ENCODE measurements at places on chromosomes 4 and X.

DNA sequence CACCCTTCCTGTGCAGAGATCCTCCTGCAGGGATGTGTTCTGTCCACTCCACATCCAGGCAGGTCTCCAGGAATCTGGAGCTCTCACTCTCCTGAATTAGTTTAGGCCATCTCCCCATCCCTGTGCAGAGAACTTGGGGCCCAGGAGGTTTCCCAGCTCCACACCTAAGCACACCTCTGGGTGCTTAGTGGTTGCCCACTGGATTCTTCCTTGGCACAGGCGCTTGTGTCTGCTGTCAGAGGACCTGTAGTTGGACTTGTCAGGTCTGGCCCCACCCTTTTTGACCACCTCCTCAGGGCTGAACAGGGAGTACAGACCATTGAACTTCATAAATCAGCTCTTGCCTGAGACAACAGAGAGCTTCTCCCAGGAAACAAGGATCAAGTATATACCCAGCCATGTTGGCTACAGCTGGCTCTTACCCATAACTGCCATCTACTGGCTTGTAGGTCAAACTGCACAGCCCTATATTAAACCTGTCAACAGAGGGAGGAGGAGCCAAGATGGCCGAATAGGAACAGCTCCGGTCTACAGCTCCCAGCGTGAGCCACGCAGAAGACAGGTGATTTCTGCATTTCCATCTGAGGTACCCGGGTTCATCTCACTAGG lies 275.5 kb downstream of the PPARGC1A start:
- no peak for DNase-seq

DNA sequence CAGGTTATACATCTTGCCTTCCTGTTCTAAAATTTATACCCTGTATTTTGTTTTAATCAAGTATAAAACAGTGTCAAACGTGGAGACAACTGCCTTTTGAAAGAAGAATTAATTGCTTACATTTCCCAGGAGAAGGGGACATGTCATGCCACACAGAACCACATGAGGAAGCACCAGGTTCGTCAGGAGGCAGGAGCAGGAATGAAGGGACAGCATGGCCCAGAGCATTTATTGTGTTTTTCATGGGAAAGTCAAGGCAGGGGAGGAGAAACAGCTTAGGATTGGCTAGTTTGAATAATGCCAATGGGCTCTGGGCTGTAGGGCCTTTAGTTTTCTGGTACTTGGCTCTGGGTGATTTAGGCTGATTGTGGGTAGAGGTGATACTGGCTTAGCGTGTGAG lies 203.7 kb downstream of the CFAP299 start:
- DNase-seq, result no peak

GRCh38 chr4:14087921-14088320 lies 460.4 kb upstream of the BOD1L1 start:
- no peak for DNase-seq

GRCh38 chr4:172815499-172816164 lies 353.0 kb upstream of the GALNT7 start:
- DNase-seq, result no peak

DNA sequence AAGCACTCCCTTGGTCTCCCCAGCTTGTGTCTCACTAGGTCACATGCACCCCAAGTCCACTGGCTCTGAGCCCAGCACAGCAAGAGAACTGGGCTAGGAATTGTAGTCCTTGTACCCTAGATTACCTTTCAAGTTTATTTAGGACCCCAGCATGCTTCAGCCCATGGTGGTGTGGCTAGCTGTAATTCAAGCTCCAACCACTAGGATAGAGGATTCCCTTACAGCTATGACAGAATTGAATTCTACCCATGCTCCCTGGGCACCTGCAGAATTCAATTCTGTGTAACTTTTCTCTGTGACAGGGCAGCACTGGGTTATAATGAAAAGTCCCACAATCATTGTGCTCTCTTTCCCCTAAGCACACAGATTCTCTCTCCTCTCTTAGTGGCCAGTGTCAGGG lies 253.8 kb upstream of the DMD start:
- DNase-seq, result no peak

DNA sequence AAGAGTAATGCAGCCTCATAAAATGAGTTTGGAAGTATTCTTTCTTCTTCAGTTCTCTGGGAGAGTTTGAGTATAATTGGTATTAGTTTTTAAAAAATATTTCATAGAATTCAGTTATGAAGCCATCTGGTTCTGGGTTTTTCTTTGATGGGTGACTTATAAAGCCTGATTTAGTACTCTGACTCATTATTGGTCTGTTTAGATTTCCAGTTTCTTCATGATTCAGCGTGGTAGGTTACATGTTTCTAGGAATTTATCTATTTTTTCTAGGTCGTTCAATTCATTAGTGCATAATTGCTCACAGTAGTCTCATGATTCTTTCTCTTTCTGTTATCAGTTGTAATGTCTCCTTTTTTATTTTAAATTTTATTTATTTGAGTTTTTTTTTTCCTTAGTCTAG lies 111.2 kb downstream of the CEP44 start:
- DNase-seq, result no peak

Measured in stimulated activated naive B cell treated with anti-CD40 and anti-IgM and Interleukin-4, amounts not matched to agents 10 μg/mL and 1 μg/mL and 100 μg/mL, for 72 hours (primary cell).